ENCODE measurements at places on chromosomes 5 and 9.
A peak's percentile ranks its signal among the peaks of the same experiment; 100 is the strongest.

DNA sequence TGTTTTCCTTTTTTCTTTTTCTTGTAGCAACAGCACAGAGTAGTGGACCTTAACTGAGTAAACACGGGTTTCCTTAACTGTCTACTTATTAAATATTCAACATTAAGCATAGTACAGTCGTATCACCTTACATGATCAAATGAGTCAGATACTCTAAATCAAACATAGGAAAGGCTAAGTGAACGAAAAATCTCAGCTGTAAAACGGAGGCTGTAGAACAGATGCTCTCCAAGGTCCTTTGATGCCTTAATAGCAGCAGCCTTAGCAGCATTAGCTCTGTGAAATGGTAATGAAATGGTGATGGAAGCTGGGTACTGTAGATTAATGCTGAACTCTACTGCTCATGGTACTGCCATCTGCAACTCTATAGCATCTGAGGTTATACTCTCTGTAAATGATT lies 1433.3 kb upstream of the C9orf72 start:
- DNase-seq = no peak

DNA sequence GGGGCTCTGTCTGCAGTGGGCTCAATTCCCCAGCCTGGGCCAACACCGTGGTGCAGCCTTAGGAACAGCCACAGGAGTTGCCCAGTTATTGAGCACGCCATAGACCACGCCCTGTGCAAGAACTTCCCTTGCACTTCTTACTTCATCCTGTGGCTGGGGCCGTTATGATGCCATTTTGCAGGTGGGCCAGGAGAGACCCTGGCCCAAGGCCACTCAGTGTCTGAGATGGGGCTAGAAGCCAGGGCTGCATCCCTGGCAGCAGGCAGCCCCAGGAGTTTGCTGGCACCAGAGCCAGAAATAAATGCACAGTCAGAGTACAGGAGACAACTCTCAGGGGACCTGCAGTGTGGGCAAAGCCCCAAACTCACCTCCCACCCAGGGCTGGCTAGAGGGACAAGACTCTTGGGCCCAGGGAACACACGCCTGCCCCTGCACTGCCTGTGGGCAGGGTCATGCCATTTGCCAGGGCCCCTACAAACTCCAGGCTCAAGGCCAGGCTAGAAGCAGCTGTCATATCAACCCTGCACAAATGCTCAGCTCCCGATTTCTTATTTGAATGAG lies 6.7 kb downstream of the CORO2A start:
- no peak for DNase-seq

GRCh38 chr9:130027533-130028365 lies 15.2 kb downstream of the FNBP1 start:
- no peak for DNase-seq

DNA sequence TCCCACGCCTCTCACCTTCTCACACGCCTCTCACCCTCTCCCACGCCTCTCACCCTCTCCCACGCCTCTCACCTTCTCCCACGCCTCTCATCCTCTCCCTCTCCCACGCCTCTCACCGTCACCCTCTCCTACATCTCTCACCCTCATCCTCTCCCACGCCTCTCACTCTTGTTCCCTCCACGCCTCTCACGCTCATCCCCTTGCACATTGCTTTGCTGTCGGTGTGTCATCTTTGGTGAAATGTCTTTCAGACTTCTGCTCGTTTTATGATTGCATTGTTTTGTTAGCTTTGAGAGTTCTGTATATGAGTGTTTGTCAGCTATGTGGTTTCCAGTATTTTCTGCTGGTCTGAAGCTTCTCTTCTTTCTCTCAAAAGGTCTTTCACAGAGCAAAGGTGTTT lies 102.7 kb downstream of the EHMT1 start:
- DNase-seq = no peak

GRCh38 chr5:7395947-7396712 lies at the start of gene ADCY2:
Gene ADCY2, plus strand, starts transcription at chr5:7396138. Its CDS starts 159 bp downstream, at chr5:7396297.
- peak; percentile 39 for DNase-seq

GRCh38 chr5:96079075-96079474 lies 117.4 kb upstream of the ELL2 start:
- no peak for DNase-seq

GRCh38 chr5:34009610-34010009 lies 1.8 kb upstream of the AMACR start:
- DNase-seq = no peak

DNA sequence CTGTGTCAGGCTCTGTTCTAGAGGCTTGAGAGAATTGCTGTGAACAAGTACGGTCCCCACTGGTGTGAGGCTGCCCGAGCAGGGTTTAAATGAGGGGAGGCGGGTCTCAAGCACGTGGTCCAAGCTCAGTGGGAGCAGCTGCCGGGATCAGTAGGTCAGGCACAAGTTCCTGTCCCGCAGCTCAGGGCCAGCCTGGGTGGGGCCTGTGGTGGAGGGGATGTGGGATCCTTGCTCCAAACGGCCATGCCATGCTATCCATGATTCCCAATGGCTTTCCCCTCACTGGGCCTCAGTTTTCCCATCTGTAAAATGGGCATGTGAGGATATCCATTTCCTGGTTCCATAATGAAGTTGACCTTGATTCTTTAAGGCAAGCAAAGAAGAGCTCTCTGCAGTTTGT lies 17.1 kb downstream of the OBP2B start:
- DNase-seq = no peak

GRCh38 chr9:79781263-79781662 lies 209.5 kb downstream of the TLE4 start:
- DNase-seq = no peak

DNA sequence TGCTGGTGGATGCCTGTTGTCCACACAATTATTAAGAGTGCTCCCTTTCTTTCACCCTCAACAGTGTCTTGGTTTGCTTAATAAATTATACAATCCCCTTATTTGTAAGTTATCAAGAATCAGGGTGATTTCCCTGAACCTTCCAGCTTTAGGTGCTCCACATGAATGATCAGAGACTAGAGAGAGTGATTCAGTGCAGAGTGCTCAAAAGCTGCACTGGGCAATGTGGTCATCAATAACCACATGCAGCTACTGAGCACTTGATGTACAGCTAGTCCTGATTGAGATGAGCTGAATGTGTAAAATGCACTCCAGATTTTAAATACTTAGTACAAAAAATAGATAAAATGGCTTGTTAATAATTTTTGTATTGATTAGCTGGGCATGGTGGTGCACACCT lies 76.8 kb upstream of the TRIO start:
- DNase-seq = no peak

- DNase-seq = peak; percentile 90
These were observed 26.2 kb downstream of the CARNMT1 start for GRCh38 chr9:75001719-75002421.

- no peak for DNase-seq
These were observed 331.2 kb downstream of the NR2F1-AS1 start for GRCh38 chr5:93249651-93250289.

DNA sequence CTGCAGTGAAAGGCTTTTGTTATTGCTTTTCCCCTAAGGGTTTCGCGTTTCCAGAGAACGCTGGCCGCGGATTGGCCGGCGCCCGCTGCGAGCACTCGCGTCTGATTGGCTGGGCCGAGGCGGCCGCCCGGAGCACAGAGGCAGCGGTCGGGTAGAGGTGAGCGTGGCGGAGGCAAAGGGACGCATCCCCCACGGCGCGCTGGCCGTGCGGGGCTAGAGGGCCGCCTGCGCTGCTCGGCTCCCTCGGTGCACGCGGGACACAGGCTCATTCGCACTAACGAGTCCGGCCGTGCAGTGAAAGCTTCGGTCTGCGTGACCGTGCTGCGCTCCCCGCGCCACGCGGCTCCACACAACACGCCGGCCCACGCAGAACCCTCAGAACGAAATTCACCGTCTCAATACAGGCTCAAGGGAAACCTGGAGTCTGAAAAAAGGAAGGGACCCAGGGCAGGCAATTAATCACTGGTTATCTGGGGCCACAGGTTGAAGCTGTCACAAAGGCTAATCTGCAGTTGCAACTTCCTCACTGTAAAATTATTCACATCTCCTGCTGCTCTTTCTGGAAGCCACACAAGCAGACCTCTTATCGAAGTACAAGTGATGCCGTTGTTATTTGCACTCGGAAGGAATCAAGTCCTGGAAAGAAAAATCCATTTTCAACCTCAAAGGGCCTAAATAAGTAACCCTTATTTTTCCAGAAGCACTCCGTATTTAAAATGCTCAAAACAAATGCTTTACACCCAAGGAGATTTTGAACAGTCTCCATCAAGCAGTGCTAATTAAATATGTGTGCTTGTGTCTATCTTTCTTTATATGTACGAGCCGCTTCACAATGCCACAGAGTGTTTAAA lies 94.6 kb downstream of the ZNF608 start:
- peak; percentile 87 for DNase-seq

DNA sequence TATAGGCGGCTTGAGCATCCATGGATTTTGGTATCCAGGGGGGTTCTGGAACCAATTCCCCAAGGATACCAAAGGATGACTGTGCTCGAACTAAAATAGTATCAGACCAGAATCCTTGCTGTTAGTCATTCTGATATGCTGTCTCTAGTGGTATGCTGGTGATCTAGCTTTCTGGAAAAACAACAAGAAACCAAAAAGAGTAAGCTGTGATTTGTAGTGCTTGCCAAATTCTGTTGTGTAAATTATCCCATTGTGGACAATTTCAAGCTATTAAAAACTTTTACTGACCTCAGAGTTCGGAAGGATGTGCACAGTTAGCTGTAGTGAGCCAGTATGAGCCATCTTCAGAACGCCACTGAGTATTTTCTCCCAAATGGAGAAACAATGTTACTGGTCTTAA lies 99.0 kb upstream of the FBN2 start:
- DNase-seq = no peak

GRCh38 chr5:87252283-87252605 lies 15.4 kb upstream of the RASA1 start:
- DNase-seq = no peak

DNA sequence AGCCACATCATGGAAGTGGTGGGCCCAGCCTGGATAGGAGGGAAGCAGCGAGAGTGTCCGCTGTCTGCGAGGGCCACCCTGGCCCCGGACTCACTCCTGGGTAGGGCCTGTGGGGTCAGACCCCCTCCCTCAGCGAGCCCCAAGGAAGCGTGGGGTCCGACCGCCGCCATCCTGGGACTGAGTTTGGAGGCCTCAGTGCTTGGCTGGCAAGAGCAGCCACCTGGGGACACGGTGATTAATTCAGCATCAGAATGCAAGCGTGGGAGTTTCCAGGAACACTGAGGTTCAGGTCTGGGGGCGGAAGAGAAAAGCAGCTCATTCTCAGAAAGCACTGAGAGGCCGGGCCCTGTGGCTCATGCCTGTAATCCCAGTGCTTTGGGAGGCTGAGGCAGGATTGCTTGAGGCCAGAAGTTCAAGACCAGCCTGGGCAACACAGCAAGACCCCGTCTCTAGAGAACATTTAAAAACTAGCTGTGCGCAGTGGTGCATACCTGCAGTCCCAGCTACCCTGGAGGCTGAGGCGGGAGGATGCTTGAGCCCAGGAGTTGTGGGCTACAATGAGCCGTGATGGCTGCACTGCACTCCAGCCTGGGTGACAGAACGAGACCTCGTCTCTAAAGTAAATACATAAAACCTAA lies 18.3 kb upstream of the CAMSAP1 start:
- DNase-seq = no peak

DNA sequence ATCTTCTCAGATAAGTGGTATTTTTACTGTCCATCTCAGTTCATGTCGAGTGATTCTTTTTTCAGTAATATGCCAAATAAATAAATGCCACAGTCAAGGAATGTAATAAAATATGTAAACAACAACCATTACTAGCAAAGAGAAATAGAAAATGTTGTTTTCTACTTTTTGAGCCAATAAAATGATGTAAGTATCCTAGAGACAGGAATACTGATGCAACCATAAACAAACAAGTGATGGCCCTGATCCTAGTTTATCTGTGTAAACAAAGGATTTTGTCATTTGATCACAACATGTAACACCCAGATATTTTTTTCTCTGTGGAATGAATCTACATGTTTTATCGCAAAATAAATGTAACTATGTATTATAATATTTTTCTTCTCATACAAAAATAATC lies 1852.8 kb downstream of the EFNA5 start:
- DNase-seq = no peak

- DNase-seq = no peak
These were observed 705 bp upstream of the CDH10 start for GRCh38 chr5:24645483-24645882.

DNA sequence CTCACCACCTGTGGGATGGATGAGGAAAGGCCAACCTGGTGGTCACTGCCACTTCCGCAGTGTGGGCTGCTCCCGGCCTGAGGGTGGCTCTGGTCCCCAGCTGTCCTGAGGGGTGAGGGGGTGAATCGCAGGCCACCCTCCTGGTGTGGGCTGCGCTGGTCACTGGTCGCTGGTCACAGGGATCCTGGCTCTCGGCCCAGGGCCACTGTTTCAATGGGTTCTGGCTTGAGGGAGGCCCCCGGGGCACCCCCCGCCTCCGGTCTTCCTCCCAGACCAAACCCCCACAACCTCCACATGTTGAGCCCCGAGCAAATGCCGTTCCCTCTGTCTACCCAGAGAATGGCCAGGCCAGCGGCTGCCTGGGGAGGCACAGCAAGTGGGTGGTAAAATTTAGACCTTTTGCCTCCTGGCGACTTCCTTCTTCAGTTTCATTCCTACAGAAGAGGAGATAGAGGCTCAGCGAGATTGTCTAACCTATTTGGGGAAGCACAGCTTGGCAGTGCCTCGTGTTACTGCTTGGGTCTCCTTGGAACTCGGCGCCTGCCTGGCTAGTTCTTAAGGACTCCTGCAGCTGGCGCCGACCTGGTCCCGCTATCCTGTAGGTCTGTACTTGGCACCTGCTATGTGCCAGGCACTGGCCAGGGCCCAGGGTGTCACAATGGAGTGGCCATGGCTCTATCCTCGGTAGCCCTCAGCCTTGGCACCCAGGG lies 48.2 kb downstream of the RXRA start:
- no peak for DNase-seq

GRCh38 chr5:94618029-94618492 lies 343 bp downstream of the KIAA0825 start:
- peak; percentile 65 for DNase-seq

- DNase-seq = no peak
These were observed 33.9 kb upstream of the NKX2-5 start for GRCh38 chr5:173268750-173269432.

DNA sequence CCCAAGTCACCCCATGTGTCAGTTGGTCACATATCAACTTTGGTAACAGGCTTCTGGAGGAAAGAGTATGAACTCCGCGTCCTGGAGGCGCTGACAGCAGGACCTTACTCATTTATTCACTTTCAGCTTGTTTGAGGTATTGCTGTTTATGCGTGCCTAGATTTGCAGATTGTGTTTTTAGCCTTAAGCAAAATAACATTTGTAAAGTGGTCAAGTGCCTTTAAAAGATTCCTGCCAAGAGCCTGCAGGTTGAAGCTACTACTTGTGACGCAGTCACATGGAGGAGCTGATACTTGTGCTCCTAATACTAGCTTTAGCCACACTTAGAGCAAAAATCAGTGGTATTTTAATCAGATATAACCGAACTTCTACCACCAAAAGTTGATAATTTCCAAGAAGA lies 351.3 kb downstream of the ADGRV1 start:
- DNase-seq = no peak

DNA sequence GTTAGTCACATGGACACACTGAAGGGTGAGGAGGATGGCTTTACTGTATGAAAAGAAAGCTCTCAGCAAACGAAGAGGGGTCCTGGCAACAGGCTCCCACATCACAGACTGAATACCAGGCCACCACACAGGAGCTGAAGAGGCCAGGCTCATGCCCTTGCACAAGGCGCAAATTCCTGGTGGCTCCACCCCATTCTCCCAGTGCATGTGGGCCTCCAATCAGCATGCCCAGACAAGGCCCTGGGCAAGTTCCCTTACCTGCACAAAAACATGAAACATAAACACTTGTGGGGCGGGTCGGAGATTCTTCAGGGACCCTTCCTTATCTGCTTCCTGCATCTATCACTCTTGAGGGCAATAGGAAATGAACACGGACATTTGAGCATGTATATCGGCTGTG lies 935.8 kb upstream of the EDIL3 start:
- peak; percentile 6 for DNase-seq

Data from GM23338 (cell line).